CD4-positive, alpha-beta T cell treated with Interleukin-6 at 100 ng/mL for 8 hours (primary cell): ENCODE measurements at places on chromosomes 1 and 21.

DNA sequence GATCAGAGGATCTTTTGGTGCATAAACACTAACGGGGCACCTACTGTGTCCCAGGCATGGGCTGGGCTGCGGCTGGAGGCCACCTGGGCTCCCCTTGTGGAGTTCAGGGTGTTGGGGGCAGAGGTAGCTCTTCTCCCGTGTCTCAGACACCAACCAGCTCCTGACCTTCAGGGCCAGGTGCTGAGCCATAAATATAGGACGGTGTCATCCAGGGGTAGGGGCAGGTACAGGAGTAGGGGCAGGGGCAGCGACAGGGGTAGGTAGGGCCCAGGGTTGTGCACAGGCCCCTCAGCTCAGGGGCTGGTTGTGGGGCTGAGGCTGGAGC lies 18.0 kb upstream of the LRRC3 start:
- no peak for DNase-seq

DNA sequence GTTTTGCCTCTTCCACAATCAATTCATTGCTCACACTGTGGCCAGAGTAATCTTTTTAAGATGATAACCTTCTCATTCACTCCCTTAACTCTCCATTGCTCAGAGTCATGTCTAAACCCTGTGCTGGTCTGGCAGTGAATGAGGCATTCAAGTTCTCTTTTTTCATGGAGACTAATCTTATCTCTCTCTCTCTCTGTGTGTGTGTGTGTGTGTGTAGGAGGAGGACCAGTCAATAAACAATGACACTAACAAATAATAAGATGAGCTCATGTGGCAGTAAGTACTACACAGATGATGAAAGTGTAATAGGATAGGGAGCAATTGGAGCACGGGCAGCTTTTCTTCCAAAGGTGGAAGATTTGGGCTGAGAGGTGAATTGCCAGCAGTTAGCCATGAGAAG lies 122.0 kb upstream of the B3GALT2 start:
- no peak for DNase-seq

DNA sequence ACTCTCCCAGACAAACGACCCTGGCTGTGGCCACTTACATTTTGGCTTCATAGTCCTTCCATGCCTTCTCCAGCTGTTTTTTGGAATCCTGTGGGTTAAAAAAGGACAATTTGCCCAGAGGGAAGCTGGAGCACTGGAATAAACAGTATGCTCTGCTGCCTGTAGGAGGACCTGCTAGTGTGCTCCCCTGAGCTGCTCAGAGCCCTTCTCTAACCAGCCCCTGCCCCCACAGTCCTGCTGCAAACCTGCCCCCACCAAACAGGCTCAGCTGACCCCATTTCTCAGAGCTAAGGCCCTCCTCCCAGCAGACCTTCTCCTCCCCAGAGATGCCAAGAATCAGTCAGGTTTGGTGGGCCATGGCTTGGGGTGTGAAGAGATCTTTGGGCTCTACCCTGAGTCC lies 26.9 kb upstream of the TCEA3 start:
- no peak for DNase-seq

DNA sequence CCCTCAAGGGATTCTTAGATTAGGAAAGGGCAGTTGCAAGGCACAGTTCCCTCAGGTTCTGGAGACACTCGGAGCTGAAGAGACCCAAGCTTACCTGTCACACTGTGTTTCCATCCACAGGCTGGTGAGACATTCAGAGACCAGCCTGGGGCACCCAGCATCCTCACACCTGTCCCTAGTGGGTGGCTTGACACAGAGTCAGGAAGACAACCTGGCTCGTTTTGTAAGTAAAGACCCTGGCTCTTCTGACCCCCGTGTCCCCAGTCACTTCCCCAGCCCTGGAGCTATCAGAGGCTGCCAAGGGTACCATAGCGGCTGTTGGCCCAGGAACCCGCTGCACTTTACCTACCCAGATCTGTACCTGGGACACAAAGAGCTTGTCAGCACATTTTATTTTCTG lies 409.8 kb downstream of the MATN1 start:
- DNase-seq, result no peak

DNA sequence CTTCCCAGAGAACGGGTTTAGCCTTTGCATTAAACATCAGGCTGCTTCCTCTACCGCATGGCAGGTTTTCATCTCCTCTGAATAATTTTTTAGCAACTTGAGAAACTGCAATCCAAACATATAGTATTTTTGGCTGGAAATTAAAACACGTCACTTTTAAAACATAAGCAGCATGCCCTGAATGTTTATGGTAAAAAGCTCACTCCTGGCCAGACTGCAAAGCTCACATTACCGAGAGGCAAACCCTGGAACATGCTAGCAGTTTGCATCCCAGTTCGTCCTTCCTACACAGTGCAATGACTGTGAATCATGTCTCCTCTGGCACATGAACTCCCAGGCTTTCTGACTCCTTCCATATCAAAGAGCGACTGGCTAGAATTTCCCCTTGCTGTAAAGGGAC lies 312.3 kb downstream of the RRAGC start:
- no peak for DNase-seq

DNA sequence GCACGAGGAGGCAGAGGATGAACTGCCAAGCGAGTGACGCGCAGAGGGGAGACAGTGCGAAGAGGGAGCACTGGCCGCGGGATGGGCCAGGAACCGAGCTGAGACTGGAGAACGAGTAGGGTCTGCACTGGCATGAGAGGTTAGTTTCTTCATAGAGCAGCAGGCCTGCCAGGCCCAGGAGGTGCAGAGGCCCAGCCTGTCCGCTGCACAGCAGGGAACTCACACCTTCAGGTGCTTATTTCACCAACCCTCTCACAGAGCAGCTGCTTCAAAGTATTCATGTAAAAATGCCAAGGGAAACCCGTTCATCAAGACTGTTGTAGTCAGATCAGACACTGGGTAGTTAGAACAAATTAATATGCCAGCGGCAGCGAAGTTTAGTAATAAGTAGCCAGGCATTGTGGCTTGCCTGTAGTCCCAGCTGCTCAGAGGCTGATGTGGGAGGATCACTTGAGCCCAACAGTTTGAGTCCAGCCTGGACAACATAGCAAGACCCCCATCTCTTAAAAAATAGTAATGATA lies 144.5 kb downstream of the SLC45A1 start:
- DNase-seq, result no peak

DNA sequence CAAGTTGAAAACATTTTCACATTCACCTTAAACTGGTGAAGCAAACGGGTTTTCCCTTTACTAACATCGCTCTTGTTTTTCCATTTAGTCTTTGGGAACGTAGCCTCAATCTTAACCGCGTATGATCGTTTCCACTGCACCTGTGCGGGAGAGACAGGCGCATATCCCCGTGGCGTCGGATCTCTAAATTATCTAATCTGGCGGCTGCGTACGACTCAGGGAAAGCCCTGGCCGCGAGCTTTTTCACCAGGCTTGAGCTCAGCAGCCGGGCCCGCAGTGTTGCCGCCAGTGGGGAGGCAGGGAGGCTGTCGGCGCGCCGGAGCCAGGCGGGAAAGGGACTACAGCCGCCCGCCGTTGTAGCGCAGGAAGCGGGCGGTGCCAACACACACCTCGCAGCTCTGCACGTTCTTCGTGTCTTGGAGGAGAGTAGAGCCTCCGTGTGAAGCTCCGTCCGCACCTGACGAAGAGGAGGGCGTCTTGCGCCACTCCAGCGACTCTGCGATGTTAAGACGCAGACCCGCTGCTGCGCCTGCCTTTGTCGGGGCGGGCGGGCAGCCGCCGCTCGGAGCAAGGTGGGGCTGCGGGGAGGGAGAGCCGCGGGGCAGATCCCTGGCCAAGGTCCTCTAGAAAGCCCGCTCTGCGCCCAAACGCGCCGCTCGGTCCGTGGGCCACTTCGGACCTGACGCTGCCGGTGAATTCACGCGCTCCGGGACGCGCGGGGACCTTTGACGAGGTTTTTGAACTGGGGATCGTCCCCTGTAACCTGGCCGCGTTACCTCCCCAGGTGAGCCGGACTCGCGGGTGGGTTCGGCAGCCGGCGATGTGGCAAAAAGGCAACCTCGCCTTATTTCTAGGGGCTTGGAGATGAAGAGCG lies 18.5 kb upstream of the TBX15 start:
- no peak for DNase-seq
